ENCODE measurements at places on chromosomes 16 and 17.

GRCh38 chr17:2064980-2065785 is 10.3 kb downstream of the HIC1 start:
- peak; percentile 87 for DNase-seq

DNA sequence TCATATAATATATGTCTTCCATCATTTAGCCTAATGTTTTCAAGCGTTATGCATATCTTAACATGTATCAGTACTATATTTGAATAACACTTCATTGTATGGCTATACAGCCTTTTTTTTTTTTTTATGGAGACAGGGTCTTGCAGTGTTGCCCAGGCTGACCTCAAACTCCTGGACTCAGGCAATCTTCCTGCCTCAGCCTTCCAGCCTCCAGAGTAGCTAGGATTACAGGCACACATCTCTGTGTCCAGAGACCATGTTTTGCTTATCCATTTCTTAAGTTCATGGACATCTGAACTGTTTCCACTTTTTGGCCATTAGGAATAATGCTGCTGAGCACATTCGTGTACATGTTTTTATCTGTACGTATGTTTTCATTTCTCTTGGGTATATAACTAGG is 7.8 kb downstream of the BPTF start:
- DNase-seq: no peak

GRCh38 chr17:66481271-66481670 is 178.9 kb downstream of the PRKCA start:
- no peak for DNase-seq

DNA sequence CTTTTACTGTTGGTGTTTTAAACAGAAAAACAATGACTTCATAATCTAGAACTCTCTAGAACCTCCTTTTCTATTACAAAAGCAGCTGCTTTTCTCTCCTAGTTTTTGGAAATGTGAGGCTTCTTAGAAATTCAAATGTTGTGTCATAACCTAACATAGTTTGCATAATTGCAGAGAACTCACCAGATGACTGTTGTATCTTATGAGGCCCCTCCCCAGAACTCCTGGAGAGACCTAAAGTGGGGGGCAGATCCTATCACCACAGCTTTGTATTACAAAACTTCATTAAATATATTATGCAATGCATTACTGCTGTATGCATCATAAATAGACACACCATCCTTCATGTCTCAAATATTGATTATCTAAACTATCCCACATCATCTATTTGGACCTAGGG is 538.7 kb upstream of the HSBP1 start:
- peak; percentile 25 for DNase-seq

- DNase-seq: peak; percentile 71
Observed at GRCh38 chr16:75267631-75268264, 16.3 kb upstream of the BCAR1 start.

DNA sequence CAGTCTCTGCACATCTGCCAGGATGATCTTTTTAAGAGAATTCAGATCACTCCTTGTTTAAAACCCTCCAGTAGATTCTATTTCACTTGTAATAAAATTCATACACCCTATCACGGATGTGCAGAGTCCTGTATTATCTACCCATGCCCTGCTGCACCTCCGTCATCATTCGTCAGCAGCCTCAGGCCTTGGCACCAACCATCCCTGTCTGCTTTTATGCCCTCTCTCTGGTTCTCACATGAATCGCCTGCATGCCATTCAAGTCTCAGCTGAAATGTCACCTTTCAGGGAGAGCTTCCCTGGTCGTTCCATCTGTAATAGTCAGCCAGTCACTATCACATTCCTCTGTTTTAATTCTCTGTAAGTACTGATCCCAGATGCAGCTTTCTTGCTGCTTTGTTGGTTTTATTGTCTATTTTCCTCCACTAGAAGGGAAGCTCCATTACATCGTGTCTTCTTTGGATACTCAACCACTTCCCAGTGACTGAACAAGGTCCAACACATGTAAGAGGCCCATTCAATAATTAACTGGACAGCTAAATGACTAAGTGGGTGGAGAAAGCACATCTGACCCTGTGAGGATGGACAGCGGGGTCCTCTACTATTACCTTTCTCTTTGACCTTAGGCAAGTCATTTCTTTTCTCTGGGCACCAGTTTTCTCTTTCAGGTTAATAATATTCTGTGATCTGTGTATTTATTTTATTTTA is 81.2 kb upstream of the GOT2 start:
- DNase-seq: peak; percentile 21

- DNase-seq: no peak
Observed at GRCh38 chr16:25893332-25893731, 201.6 kb downstream of the HS3ST4 start.

DNA sequence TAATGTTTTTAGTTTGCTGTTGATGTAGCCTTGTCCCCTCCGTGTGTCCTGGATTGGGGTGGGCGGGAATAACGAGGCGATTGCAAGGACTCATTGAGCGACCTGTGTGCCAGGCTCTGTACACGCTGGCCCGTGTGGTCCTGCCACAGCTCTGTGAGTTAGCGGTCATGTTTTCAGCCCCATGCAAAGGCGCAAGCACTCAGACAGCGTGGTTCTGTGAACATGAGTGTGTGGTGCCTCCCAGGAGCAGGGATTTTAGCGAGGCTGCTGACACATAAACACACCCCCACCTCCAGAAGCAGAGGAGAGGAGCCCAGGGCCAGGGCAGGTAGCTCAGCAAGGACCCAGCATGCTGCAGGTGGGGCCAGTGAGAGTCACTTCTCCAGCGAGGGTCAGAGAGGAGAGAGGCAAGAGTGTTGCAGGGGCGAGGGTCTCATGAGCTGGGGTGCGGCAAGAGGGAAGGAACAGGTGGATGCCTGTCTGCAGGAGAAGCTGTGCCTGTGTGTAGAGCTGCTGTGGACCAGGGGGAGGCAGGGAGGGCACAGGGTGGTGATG is 115.3 kb downstream of the OR1D5 start:
- DNase-seq: no peak

GRCh38 chr16:4372578-4373355 is 1.1 kb downstream of the VASN start:
- peak; percentile 95 for DNase-seq
